ENCODE measurements at places on chromosomes 3 and 15. TPM values are rescaled to one million over a fixed set of nuclear protein-coding genes. Genes with fewer than 3 reads are reported as not detected.

PCLAF gene
- 2.2 TPM for polyA plus RNA-seq

C2CD4B gene
- 36.2 TPM for polyA plus RNA-seq

INSYN1 gene
- polyA plus RNA-seq = 28.2 TPM

TEX55 gene
- polyA plus RNA-seq = not detected

CCDC80 gene
- polyA plus RNA-seq = 12.7 TPM

CHDH gene
- 9.3 TPM for polyA plus RNA-seq

GOLGA8S gene
- 0.21 TPM for polyA plus RNA-seq

FBXW12 gene
- polyA plus RNA-seq = 2.7 TPM

CCR4 gene
- polyA plus RNA-seq = not detected

FBXO40 gene
- not detected for polyA plus RNA-seq

FETUB gene
- not detected for polyA plus RNA-seq

ACSBG1 gene
- 0.12 TPM for polyA plus RNA-seq

BOC gene
- polyA plus RNA-seq = 9.5 TPM

KNL1 gene
- 0.02 TPM for polyA plus RNA-seq

EXD1 gene
- not detected for polyA plus RNA-seq

ACTRT3 gene
- 0.82 TPM for polyA plus RNA-seq

FSIP1 gene
- polyA plus RNA-seq = 0.45 TPM

RPS17 gene
- 2,243 TPM for polyA plus RNA-seq

DCUN1D1 gene
- polyA plus RNA-seq = 2.8 TPM

CEP63 gene
- 15.5 TPM for polyA plus RNA-seq

ARNT2 gene
- 3.5 TPM for polyA plus RNA-seq

STRC gene
- 0.46 TPM for polyA plus RNA-seq

RUBCN gene
- 14.1 TPM for polyA plus RNA-seq

PRSS50 gene
- 0.87 TPM for polyA plus RNA-seq

SLC38A3 gene
- 40.8 TPM for polyA plus RNA-seq

GOLGA6L6 gene
- polyA plus RNA-seq = not detected

CADM2 gene
- polyA plus RNA-seq = 0.65 TPM

LAMB2 gene
- polyA plus RNA-seq = 483 TPM

SPPL2A gene
- polyA plus RNA-seq = 29.8 TPM

CRELD1 gene
- 45.9 TPM for polyA plus RNA-seq

HESX1 gene
- 1.4 TPM for polyA plus RNA-seq

NMNAT3 gene
- 5.7 TPM for polyA plus RNA-seq

CSTA gene
- 3.0 TPM for polyA plus RNA-seq

MRPS11 gene
- polyA plus RNA-seq = 20.2 TPM

STAC gene
- 0.12 TPM for polyA plus RNA-seq

NDN gene
- 7.6 TPM for polyA plus RNA-seq

TMEM45A gene
- 4.2 TPM for polyA plus RNA-seq

CYFIP1 gene
- polyA plus RNA-seq = 29.0 TPM

SHQ1 gene
- polyA plus RNA-seq = 7.1 TPM

ADAMTSL3 gene
- polyA plus RNA-seq = 1.4 TPM

OR5K2 gene
- polyA plus RNA-seq = not detected

CLSTN2 gene
- polyA plus RNA-seq = 0.99 TPM

TGM5 gene
- polyA plus RNA-seq = not detected

RETNLB gene
- not detected for polyA plus RNA-seq

SLC25A38 gene
- 25.1 TPM for polyA plus RNA-seq

BCHE gene
- polyA plus RNA-seq = 3.2 TPM

ZNF639 gene
- 15.3 TPM for polyA plus RNA-seq

CLASP2 gene
- polyA plus RNA-seq = 8.5 TPM

KLHDC8B gene
- polyA plus RNA-seq = 19.1 TPM

GPR149 gene
- 0.16 TPM for polyA plus RNA-seq

SLC2A2 gene
- polyA plus RNA-seq = 1.8 TPM

GPR62 gene
- polyA plus RNA-seq = 0.26 TPM
